ENCODE measurements at places on chromosomes 1 and 21.

DNA sequence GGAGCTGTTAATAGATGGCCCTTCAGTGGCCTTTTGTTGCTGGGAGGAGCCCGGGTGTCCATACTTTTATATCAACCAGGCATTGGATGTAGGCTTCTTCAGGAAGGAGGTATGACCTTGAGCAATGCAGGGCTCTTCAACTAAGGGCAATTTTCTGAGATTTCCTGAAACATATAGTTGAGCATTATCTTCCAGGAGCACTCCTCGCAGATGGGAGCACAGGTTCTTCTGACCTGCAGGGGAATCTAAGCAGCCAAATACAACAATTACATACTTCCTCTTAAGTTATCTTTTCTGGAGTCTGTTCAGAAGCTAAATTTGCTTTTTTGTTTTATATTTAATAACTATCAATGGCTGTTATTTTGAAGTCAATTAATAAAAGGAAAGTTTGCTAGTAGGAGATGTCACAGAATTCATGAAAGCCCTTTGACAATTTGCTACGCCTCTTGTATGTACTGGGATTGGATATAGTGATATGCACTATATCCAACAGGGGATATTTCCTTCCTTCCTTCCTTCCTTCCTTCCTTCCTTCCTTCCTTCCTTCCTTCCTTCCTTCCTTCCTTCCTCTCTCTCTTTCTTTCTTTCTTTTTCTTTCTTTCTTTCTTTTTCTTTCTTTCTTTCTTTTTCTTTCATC is 422.6 kb upstream of the NEGR1 start:
- no peak for DNase-seq

DNA sequence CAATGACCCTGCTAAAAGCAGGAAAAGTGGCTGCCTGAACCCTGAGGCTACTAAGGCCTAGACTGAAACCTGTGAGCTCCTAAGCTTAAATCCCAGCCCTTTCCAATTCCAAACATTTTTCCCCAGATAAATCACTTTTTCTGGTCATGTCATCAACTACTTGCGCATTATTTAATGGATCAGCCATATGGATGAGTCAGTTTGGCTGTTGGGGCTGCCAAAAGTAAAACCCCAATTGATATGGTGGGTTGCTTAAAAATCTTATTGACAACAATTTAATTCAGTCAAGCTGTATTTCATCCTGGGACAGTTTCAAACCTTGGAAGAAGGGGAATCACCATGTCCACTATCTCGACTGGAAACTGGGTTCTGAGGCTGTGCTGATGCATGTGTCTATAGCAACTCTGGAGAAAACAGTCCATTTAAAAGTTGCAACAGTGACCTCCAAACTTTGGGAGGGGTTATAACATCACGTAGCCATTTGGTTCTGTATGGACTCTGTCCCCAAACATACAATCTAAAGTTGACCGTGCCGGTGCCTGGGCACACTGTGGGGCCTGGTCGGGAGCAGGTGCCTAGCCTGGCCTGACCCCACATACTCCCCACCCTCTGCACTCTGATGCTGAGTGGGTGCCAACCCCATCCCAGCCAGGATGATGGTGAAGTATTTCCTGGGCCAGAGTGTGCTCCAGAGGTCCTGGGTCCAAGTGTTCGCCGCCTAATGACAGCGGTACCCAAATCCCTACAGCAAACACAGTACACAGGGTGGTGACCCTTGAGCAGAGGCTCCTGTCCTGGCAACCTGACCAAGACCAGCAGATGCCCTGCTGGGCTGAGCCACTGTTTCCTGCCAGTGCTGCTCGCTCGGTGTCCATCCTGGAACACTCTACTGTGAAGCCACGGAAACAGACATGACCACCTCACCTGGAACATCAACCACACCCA is 46.5 kb upstream of the LRRC52 start:
- no peak for DNase-seq

GRCh38 chr1:247216261-247216660 is 39.6 kb upstream of the VN1R5 start:
- no peak for DNase-seq

- no peak for DNase-seq
These were observed 628.7 kb downstream of the AMY1C start for GRCh38 chr1:104378414-104378813.

DNA sequence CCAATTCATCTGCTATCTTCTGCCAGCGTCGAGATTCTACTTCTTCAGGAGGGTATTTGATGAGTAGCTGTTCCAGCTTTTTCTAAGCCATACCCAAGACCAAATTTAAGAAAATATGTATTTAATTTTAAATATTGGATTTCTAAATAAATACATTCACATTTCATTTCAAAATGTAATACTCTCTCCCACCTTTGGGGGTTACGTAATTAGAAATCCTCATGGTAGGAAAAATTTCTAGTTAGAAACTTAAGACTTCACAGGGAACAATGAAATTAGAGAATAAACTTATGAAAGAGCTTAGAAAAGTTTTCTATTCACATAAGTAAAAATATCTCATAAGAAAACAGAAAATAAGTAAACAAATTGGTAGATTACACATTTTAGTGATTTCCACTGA is 102.9 kb downstream of the ZZZ3 start:
- DNase-seq: no peak

- no peak for DNase-seq
These were observed 18.5 kb downstream of the SERTAD4 start for GRCh38 chr1:210250998-210251679.
